Kidney (tissue), 22 donors: ENCODE measurements at places on chromosomes 1 and 21.

DNA sequence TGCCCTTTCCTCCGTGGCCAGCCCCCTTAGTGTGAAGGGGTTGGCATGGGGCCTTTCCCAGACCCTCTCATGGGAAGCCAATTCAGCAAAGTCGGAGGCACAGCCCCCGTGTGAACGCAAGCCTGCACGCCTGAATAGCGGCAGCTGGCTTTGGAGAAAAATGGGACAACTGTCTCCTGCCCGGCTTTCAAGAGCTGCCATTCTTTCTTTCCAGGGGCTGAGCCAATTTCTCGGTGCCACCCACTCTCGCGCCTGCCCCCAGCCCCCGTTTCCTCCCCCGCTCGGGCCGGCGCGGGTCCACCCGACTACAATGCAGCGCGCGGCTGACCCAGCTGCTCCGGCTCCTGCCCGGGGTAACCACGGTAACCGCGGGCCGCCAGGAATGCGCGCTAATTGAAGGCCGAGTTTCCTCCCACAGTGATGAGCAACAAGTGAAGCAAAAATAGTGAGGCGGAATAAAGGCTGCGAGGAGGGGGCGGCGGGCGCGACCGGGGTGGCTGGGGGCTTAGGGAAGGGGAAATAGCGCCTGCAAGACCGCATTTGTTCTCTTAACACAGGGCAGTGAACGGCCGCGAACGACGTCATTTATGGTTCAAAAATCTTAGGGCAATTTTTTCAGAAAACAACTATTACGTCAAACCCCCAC lies 27.8 kb downstream of the ILDR2 start:
- peak; percentile 86 for DNase-seq

DNA sequence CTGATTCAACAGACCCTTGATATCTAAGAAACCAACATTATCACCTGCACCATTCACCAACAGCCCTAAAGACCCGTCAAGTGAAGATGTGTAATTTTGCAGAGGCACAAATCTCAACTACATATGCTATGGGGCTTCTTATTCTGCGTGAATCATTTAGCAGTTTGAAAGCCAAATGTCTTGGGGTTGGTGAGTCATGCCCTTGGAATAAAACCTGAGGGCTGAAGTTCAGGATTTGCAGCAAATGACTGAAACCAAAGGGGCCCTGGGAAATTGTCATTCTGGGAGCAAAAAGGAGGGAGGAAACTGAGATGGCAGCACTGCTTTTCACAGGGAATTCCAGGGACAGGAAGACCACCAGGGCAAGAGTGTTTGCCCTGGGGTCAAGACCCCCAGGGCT lies 79.2 kb upstream of the TNR start:
- no peak for DNase-seq

DNA sequence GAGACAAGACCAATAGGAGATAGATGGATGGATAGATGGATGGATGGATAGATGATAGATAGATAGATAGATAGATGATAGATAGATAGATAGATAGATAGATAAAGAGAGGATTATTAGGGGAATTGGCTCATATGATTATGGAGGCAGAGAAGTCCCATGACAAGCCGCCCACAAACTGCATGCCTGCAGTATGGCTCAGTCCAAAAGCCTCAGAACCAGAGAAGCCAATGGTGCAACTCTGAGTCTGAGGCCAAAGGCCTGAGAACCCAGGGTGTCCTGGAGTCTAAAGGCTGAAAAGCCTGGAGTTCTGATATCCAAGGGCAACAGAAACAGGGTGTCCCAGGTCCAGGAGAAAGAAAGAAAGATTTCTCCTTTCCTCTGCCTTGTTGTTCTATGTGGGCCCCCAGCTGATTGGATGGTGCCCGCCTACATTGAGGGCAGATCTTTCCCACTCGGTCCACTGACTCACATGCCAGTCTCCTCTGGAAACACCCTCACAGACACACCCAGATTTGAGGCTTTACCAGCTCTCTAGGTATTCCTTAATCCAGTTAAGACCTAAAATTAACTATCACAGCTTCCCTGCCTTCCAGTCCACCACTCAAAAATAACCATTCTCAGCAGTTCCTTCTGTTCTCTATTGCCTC lies 39.6 kb upstream of the IRF2BP2 start:
- DNase-seq, result no peak

- DNase-seq, result no peak
Measured at GRCh38 chr1:156440654-156441437, 59.7 kb downstream of the MEF2D start.

GRCh38 chr1:182715531-182715930 lies 31.1 kb upstream of the RGS8 start:
- no peak for DNase-seq

GRCh38 chr1:193660428-193660827 lies 474.0 kb upstream of the B3GALT2 start:
- DNase-seq, result no peak

DNA sequence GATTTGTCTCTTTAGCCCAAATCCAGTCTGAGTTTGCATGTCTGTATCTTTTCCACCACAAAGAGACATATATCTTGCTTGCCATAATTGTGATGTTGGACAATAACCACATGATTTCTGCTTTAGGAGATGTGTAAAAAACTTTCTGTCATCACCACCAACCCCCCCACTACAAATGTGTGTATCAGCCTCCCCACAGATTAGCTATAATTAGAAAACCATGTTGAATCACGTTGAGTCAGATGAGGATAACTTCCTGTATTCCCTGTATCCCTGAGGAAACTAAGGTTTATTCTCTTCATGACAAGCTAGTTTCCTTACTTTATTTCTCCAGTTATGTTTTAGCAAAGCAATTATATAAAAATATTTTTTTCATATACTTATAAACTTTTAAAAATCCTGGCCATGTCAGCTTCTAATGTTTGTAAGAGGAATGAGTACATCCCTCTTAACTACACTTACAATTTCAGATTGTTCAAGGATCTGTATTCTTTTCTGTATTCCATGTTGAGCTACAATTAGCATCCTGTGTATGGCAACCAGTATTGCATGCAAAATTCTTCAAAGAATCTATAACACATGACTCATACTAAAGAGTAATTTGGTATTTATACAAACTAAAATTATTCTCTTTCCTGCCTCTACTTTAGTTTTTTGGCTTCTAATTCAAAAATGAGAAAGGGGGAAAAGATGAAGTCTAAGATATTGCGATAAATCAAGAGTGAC lies 143.0 kb downstream of the FMN2 start:
- no peak for DNase-seq

DNA sequence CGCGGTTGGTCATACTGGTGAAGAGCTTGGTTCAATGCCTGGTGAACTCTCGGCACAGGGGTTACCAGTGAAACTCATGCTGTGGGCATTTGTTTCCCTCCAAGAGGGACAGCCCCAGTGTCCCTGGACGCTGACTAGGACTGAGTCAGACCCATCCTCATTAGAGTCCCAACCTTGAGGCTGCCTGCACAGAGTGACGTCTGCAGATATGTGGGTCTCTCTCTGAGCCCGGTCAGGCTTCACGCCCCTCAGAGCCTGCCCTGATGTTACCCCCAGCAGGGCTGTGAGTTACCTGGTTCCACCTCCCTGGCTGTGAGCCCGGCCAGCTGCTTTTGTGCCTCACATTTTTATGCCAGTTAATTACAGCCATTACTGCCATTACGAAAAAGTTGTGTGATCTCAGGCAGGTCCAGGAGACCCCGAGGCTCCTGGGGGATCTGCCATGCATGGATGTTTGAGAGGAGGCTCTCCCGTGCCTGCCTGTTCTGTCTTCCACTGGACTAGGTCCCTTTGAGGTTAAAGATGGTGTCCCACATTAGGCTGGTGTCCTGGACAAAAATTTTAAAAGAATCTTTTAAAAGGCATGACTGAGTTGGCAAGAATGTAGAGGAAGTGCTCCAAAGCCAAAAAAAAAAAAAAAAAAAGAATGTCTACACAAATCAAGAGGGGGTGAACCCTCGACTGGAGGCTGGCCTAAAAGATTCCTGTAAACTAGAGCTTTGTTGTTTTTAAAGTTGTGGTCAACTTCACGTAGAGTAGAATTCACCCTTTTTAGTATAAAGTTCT lies 36.6 kb upstream of the PADI1 start:
- peak; percentile 78 for DNase-seq

DNA sequence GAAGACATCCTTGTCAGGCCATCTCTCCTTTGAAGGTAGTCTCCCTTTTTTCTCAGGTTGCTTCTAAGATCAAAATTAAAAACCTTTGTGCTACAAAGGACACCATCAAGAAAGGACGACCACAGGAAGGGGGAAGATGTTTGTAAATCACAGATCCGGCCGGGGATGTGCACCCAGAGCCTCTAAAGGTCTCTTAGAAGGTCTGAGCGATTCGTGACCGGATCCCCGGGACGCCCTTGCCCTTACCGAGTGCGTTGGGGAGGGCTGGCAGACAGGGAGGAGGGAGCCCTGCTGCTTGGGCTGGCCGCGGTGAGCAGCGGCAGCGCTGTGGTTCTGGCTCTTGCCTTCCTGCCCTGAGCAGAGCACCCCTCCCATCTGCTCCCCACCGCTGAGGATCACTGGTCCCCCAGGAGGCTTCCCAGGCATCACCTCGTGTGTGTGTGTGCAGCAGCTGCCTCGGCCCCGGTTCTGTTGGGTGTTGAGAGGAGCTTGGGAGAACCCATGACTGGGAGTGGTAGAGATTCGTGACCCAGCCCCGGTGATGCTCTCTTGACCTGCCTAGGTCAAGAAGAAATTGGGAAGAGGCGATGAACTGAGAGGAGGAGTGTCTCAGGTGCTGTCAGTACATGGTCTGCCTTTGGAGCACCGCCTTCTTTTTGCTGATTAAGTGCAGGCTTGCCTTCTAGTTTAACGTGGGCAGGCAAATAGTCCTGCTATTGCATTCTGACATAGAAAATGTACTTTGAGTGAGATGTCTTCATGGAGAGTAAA lies 34.5 kb downstream of the AGPAT3 start:
- no peak for DNase-seq

- no peak for DNase-seq
Measured at GRCh38 chr1:29202053-29202452, 20.4 kb upstream of the SRSF4 start.
